ENCODE measurements at places on chromosomes 11 and 22.

DNA sequence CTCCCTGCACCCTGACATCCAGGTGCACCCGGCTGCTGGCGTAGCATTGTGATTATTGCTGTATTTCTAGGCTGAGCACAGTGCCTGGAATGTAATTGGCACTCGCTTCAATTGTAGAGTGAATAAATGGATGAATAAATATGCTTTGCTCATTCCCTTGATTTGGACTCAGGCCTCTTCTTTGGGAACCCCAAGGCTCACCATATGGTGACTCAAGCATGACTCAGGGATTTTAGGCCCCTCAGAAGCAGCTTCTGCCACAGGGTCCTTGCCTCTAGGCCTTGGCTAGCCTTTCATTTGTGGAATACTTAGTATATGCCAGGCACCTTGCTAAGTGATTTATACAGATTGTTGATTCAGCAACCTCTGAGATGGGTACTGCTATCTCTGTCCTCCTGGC is 78.9 kb downstream of the GRIK4 start:
- no peak for DNase-seq

- DNase-seq: no peak
Observed at GRCh38 chr11:122816761-122817520, 21.4 kb upstream of the CRTAM start.

DNA sequence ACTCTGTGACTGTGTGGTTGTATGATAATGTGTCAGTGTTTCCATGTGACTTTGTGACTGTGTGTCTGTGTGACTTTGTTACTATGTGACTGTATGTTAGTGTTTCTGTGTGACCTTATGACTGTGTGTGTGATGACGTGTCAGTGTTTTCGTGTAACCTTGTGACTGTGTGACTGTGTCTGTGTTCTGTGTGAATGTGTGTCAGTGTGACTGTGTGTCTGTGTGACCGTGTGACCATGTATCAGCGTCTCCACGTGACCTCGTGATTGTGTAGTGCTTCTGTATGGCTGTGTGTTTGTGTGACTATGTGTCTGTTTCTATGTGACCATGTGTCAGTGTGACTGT is 9.5 kb upstream of the PKNOX2 start:
- DNase-seq: no peak

GRCh38 chr22:46581538-46582244 is 38.5 kb upstream of the GRAMD4 start:
- DNase-seq: no peak

- no peak for DNase-seq
Observed at GRCh38 chr22:45683680-45684079, 12.0 kb downstream of the ATXN10 start.

DNA sequence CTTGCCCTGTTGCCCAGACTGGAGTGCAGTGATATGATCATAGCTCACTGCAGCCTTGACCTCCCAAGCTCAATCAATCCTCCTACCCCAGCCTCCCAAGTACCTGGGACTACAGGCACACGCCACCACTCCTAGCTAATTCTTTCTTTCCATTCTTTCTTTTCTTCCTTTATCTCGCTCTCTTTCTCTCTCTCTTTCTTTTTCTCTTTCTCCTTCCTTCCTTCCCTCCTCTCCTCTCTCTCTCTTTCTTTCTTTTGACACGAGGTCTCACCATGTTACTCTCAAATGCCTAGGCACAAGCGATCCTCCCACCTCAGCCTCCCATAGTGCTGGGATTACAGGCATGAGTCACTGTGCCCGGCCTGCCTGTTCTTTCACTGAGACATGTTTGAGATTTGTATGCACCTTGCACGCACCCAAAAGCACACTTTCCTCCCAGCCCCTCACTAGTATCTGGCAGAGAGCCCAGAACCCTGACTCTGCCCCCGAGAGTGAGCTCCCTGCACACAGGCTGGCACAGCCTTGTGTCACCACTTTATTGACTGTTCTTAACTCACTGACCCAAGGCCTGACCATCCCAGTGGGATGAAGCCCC is 56.8 kb downstream of the CD6 start:
- DNase-seq: peak; percentile 55

DNA sequence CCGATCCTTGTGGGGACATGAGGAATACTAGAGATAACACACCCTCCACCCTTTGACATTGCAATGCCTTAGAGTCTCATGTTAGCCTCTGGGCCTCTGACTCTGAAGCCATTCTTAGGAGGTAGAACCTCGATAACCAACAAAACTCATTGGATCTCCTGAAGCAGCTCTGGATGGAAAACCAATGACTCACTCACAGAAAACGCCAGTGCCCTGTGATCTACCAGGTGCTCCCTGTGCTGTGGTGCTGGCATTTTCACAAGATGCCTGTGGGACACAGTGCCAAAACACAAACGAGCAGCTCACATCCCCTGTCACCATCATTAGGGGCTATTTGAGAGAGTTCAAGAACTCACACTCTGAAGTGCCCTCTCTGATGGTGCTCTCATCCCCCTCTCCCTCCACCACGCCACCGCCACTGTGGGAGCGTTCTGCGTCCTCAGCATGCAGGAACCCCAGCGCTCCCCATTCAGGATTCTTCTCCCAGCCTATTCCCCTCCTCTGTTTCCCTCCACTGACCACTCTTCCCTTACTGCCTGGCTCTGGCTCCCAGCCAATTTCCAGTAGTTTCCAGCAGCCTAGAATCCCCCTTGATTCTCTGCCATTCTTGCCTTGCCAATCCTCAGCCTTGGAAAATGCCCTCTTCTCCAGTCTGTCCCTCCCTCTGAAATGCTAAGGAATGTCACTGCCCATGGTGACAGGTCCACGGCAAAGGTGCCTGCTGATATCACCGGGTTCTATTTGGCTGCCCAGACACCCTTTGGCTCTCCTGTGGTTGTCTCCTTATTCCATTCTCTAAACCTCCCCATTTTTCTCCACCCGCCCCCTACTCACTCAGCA is 4.7 kb upstream of the POLD4 start:
- no peak for DNase-seq

- no peak for DNase-seq
Observed at GRCh38 chr11:121282886-121283502, 9.6 kb upstream of the SC5D start.

DNA sequence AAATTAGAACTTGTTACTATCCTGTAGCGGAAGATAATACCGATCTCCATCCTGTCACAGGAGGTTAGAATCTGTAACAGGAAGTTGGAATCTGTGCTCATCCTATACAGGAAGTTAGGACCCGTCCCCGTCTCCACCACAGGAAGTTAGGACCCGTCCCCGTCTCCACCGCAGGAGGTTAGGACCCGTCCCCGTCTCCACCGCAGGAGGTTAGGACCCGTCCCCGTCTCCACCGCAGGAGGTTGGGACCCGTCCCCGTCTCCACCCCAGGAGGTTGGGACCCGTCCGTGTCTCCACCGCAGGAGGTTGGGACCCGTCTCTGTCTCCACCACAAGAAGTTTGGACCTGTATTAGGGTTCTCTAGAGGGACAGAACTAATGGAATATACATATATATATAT is 52.2 kb downstream of the FBLN1 start:
- no peak for DNase-seq

DNA sequence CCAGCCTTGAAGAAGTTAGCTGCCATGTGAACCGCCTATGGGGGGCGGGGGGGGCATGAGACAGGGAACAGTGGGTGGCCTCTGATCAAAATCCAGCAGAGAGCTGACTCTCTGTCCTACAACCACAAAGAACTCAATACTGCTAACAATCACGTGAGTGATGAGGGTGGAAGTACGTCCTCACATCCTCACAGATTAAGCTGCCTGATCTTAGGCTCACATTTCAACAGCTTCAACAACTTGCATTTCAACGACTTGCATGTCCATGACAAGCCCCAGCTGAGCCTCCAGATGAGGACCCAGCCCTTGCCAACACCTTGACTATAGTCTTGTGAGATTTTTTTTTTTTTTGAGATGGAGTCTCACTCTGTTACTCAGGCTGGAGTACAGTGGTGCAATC is 51.6 kb downstream of the CLMP start:
- no peak for DNase-seq

DNA sequence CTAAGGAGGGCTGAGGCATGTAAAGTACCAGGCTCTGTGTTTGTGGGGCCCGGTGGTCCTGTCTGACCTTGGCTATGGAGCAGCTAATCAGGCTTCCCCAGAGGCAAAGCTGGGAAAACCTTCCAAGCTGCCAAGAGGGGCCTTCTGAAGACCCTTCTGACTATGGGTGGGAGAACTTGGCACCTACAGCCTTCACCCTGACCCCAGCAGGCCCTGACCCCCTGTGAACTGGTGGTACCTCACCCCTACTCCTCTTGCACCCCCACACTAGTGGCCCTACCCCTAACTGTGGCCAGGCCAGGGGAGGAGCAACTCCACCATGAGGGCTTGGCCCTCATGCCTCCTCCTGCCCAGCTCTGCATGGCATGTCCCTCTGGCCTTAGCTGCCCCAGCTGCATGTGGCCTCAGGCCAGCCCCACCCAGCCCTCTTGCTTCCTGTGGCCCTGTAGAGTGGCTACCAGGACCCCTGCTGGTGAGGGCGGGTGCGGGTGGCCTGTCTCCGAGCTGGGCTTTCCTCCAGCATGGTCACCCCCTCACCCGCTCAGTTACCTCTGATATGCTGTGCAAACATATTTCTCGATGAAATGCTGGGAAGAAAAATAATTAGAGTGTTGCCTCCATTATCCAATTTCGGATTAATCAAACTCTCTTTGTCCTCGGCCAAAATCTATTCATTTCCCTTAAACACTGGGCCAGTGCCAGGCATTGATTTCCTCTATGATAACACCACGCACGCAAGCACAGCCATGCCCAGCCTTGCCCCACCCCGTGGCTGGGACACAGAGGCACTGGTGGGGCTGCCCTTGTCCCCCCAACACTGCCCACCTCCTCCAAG is 7.5 kb downstream of the GNAZ start:
- no peak for DNase-seq

GRCh38 chr11:121654259-121654842 is 201.6 kb upstream of the SORL1-AS1 start:
- DNase-seq: no peak

- no peak for DNase-seq
Observed at GRCh38 chr11:22430141-22430541, 92.0 kb downstream of the SLC17A6 start.

DNA sequence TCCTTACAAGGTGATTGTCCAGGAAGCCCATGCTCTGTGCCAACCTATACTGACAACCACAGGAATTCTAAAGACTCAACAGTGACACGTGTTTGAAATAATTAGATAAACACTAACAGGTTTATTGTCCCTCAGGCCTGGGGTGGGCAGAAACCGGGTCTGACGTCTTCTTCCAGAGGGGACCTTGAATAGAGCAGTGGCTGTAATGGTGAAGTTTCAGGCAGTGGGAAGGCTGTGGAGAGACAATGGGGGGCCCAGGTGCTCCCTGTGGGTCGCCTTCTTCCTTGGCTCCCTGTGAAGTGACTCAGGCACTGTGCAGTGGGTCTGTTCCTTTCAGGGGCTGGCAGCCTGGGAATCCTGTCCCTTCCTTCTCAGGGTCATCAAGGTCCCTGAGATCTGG is 54.6 kb downstream of the OTOG start:
- no peak for DNase-seq

GRCh38 chr11:62315431-62315830 is 16.6 kb upstream of the SCGB1D4 start:
- no peak for DNase-seq

DNA sequence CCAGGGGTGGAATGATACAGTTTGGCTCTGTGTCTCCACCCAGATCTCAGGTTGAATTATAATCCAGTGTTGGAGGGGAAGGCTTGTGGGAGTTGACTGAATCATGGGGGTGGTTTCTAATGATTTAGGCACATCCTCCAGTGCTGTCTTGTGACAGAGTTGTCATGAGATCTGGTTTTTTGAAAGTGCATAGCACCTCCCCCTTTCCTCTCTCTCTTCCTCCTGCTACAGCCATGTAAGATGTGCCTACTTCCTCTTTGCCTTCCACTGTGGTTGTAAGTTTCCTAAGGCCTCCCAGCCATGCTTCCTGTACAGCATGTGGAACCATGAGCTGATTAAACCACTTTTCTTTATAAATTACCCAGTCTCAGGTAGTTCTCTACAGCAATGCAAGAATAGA is 45.1 kb downstream of the THAP12 start:
- no peak for DNase-seq

- no peak for DNase-seq
Observed at GRCh38 chr11:62195945-62196344, 5.9 kb downstream of the SCGB1D1 start.

- no peak for DNase-seq
Observed at GRCh38 chr11:18394928-18395734, 768 bp downstream of the LDHA start.

- DNase-seq: no peak
Observed at GRCh38 chr11:91041626-91042025, 818.8 kb upstream of the CHORDC1 start.

DNA sequence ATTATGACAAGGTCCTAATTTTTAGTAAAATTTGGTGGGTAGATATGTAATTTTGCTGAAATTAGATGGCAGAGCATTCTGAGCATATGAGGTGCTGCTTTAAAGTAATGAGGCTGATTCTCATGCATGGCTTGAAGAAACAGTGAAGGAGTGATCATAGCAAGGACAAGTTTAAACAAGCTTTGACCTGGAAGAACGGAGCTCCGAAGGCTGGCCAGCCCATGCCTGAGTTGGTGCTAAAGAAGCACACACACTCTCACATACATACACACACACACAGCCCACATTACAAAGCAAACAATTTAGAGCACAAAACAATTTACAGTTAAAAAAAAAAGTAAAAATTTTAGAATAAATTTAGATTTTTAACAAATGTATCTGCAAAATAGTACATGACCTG is 150.7 kb downstream of the DCDC1 start:
- no peak for DNase-seq

GRCh38 chr11:45725776-45726492 is 60.5 kb upstream of the CHST1 start:
- no peak for DNase-seq

GRCh38 chr22:50683994-50684371 is 11.4 kb downstream of the SHANK3 start:
- no peak for DNase-seq

- no peak for DNase-seq
Observed at GRCh38 chr11:2779499-2779980, 79.7 kb upstream of the KCNQ1OT1 start.

DNA sequence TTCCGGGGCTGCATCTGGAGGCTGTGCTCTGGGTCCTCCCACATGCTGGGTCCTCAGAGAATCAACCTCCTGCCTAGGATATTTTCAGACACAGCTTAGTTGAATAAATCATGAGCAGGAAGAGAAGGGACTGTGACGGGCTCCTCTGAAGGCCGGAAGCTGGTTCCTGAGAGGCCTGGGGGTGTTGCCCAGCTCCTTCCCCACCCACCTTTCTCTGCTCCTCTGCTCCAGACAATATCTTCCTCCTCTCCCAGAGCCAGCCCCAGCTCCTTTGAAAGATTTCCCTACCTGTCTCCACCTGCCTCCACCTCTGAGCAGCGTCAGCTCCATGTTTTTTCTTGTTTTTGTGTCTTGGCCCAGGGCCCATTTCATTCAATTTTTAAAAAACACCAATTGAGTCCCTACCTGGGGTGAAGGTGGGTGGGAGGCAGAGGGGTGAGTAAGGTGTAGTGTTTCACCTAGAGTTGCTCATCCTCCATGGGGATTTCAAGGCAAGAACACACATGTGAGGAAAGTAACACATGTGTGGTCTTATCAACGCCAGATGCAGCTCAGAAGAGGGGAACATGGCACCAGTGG is 24.8 kb upstream of the THY1 start:
- no peak for DNase-seq

Data from activated T-helper 1 cell treated with anti-CD3 and anti-CD28 coated beads, Interleukin-2, amount 50 U/mL, for 16 hours (primary cell).